ENCODE measurements at places on chromosomes 6 and 20. TPM values are rescaled to one million over a fixed set of nuclear protein-coding genes. Genes with fewer than 3 reads are reported as not detected.

The APOM gene
- total RNA-seq = 1.2 TPM

DNA sequence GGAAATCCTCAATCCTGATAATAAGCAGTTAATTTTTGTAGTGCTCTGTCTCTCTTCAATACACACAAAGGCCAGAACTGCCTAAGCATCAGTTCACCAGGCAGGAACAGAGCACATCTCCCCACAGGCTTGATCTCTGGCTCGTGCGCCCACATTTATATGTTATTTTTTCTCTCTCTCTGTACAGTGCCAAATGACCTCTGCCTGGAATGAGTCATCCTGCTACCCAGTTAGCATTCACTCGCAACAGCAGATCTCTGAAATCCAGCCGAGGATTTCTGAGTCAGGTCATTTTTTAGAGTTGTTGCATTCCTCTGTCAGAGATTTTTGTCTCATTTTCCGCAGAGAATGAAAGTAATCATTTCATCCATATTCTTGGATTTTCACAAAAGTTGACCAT is 107.1 kb downstream of the COL12A1 start:
- DNase-seq = no peak

GRCh38 chr6:7727086-7727945 is 1.4 kb downstream of the BMP6 start:
- DNase-seq = peak; percentile 55

The BANF2 gene
- total RNA-seq = not detected

DNA sequence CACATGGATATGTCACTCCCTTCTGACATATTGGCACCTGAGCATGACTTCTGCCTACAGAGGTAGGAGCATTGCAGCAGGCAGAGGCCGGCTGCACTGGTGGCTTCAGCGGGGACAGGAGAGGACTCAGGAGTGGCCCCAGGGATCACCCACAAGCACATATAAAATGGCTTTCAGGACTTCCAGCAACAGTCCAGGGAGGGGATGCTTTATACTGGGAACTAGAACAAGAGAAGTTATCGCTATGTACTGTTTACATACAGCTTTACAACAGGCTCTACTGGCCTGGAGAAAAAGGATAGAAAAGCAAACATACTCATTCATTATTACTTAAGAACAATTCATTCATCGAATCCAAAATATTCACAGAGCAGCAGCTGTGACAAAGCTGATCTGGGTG is 337.8 kb downstream of the THBS2 start:
- no peak for DNase-seq

- DNase-seq = peak; percentile 15
Measured at GRCh38 chr6:45184937-45185336, 143.2 kb upstream of the RUNX2 start.

The GRIK2 gene
- total RNA-seq = 3.0 TPM

DNA sequence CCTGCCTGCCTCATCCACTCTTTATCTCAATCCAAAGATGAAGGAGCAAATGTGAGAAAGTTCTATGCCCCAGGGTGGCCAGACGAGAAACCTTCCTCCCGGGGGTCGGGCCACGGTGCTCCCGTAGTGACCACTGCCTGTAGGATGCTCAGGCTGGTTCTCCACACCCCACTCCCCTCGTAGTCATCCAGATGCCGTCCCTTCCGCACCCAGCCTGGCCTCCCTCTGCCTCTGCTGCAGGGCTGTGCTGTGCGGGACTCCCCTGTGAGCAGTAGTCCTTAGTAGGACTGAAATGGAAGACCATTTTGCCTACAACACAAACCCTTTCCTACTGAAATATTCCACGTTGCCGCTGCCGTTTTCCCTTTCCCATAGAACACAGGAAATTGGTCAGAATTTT is 2.0 kb downstream of the TMC2 start:
- DNase-seq = no peak

Measured in GM23338 (cell line).